ENCODE measurements at places on chromosomes 6 and 20. TPM values are rescaled to one million over a fixed set of nuclear protein-coding genes. Genes with fewer than 3 reads are reported as not detected.

Gene MOCS1
- 4.7 TPM for total RNA-seq

DNA sequence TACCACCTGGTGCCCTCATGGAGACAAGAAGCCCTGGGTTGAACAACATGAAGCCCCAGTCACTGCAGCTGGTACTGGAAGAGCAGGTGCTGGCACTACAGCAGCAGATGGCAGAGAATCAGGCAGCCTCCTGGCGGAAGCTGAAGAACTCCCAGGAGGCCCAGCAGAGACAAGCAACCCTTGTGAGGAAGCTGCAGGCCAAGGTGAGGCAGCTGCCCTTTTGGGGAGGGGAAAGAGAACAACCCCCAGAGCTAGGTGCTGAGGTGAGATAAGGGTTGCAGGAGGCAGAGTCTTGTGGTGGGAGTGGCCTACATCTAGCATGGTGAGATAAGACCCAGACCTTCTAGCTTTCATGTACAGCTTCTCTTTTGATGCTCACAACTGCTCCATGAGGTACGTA, 7.0 kb downstream of the CEP250 start:
- no peak for DNase-seq

Gene AP5S1
- total RNA-seq: 5.5 TPM

GRCh38 chr6:1657116-1657770, 47.5 kb downstream of the FOXC1 start:
- no peak for DNase-seq

DNA sequence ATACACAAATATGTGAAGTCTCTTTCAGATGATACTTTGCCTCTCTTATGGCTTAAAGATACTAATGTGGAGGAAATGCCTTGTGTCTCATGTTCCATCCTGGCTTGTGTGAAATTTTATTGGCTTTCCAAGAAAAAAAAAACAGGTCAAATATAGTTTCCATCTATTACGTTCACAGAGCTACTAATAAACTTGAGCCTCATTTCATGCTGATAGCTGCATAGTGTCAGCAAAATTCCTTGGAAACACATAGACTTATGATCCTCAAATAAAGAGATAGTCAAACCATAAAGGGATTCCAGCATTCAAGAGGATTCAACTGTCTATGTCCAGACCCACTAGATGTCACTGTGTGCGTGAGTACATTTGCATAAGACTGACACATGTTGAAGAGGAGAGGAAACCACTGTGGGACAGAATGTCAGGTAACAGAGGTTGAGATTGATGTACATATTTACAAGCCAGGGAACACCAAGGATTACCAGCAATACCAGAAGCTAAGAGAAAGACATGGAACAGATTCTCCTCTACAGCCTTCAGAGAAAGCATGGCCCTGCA, 266.6 kb downstream of the COL12A1 start:
- DNase-seq: no peak

DNA sequence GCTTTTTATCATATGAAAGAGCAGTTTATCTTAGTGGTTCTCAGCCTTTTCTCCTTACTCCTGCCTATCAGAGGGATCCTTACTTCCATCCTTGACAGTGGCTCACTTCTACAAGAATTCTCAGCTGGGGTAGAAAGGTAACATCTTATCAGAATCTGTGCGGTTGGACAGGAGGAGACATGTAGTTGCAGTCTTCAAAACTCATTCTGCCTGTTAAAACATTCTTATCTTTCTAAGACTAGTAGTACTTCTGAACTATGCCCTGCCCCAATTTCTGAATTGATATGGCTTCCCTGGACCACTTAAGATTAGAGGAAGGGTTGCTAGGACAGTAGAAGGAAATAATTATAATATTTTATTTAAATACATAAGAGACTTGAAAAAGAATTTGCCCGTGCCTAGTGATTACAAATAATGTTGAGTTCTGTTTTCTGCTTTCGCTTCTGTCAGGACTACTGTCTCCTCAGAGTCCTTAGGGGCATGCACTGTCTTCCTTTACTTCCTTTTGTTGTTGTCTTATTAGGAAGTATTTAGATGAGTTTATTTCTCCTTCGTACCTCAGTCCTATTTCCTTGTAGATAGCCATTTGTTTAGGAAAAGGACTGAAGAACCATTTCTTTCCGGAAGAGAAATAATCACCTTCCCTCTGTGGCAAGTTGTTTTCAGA, 24.9 kb downstream of the BLTP3A start:
- no peak for DNase-seq

GRCh38 chr6:82365016-82365795, 1.6 kb downstream of the TPBG start:
- DNase-seq: no peak

GRCh38 chr6:11427091-11427722, 110.3 kb upstream of the TMEM170B start:
- DNase-seq: no peak

DNA sequence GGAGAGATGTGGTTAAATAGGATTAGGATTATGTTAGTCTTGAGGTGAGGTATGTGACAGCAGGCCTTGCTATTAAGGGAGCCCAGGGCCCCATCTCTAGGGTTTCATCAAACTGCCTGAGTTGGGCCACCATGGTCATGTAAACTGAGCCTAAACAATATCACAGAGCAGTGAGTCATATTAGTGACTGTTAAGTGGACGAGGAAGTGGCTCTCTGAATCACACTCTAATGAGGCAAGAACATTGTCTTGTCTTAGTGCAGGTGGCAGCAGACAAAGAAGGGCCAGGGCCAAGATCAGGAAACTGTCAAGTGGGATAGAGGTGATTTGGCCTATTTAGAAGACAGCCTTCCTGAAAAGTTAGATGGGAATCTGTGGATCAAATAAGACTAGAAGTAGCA, 23.1 kb downstream of the ENPP3 start:
- no peak for DNase-seq
